Stimulated activated naive CD4-positive, alpha-beta T cell (primary cell): ENCODE measurements at places on chromosomes 1 and 21.

DNA sequence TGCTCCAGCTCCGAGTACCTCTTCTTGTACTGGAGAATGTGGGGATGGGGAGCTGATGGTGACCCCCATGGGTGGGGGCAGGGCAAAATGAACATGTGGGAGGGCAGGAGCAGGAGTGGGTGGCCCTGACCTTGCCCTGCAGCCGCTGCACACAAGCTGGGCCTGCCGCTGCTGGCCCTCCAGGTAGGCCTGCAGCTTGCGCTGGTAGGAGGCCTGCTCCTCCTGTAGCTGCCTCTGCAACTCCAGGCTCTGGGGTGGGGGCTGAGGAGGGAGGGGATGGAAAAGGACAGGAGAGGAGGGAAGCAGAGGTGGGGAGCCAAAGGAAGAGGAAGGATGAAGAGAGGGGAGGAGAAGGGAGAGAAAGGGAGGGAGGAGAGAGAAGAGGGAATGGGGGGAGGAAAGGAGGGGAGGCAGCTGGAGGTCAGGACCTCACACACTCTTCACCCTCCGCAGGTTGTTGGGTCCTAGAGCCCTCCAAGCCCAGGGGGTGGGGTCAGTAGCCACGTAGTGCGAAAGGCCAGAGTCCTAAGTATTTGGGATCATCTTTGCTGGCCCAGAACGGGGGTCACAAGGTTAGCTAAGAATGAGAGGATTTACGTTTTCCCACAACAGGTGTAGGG lies 22.9 kb downstream of the RNU1-1 start:
- no peak for DNase-seq

- no peak for DNase-seq
These were observed 66.3 kb downstream of the SIM2 start for GRCh38 chr21:36765229-36765628.

- DNase-seq: no peak
These were observed 14.7 kb downstream of the C1orf116 start for GRCh38 chr1:207017615-207018559.

DNA sequence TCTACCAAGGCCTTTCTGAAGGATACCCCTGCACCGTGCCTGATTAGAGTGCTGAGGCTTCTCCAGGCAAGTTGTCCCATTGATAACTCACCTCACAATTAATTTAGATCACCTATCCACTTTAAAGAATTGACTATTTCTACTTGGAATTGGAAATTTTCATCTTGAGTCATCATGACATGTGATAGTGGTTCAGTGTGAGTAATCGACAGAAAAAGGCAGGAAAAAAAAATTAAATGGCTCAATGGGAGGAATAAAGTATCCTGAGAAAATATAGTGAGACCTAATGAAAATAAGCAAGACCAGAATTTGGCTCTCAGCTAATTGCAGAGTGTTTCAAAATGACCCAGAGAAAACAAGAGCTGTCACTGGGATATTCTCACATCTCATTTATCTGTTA lies 222.4 kb upstream of the C8B start:
- DNase-seq: no peak

GRCh38 chr21:25916226-25916625 lies 181.5 kb downstream of the GABPA start:
- no peak for DNase-seq

GRCh38 chr21:46080171-46081021 lies 17.5 kb upstream of the COL6A2 start:
- DNase-seq: no peak

GRCh38 chr1:60229821-60230220 lies 156.3 kb upstream of the C1orf87 start:
- no peak for DNase-seq

DNA sequence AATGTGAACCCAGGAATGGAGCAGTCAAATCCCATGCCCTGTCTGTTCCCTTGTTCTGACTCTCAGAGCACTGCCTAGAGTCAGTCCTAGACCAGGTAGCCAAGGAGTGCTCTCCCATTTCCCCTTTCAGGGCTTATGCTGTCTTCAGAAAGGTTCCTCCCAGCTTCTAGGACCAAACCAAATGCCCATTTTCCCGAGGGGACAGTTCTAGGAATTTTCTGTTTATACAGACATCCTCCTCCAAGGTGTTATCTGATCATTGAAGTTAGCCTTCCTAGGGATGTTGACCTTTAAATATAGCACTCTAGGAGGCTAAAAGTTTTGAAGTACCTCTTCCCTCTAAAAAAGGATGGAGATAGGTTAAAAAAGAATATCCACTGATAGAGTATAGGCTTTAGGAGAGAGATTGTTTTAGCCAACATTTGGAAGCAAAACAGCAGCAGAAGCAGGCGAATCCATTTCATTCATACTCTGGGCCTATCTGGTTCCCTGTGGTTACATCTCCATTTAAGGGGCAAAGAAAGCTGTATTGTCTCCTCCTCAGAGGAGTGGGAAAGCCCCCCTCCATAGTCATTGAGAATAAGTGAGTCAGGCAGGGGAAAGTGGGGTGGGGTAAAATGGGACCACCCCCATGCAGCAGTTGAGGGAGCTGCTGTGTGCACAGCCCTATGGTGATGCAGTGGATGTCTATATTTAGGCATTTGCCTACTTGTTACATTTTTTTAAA lies 126.5 kb downstream of the SPATA46 start:
- no peak for DNase-seq

GRCh38 chr1:33683913-33684312 lies 180.0 kb upstream of the HMGB4 start:
- no peak for DNase-seq

DNA sequence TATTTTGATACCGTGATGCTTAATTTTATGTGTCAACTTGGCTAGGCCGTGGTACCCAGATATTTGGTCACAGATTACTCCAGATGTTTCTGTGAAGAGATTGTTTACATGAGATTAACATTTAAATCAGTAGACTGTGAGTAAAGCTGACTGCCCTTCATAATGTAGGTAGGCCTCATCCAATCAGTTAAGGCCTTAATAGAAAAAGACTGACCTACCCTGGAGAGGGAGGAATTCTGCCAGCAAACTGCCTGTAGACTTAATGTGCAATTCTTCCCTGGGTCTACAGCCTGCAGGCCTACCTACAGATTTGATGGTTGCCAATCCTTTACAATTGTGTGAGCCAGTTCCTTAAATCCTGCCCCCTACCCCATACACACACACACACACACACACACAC lies 4.3 kb downstream of the SETSIP start:
- DNase-seq: no peak

- no peak for DNase-seq
These were observed 30.8 kb upstream of the TMEM125 start for GRCh38 chr1:43238991-43239469.

DNA sequence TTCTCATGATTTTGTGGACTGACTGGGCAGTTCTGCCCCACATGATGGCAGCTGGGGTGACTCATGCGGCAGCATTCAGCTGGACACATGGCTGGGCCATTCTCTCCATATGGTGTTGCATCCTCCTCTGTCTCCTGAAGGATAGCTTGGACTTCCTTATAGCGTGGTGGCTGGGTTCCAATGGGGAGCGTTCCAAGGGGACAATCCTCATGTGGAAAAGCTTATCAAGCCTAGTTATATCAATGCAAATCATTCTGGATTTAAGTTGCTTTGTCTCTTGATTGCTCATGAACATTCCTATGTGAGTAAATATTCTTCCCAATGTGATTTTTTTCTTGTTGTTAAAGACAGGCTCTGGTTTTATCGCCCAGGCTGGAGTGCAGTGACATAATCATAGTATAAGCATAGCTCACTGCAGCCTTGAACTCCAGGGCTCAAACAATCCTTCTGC lies 13.2 kb upstream of the SLC2A1 start:
- no peak for DNase-seq

DNA sequence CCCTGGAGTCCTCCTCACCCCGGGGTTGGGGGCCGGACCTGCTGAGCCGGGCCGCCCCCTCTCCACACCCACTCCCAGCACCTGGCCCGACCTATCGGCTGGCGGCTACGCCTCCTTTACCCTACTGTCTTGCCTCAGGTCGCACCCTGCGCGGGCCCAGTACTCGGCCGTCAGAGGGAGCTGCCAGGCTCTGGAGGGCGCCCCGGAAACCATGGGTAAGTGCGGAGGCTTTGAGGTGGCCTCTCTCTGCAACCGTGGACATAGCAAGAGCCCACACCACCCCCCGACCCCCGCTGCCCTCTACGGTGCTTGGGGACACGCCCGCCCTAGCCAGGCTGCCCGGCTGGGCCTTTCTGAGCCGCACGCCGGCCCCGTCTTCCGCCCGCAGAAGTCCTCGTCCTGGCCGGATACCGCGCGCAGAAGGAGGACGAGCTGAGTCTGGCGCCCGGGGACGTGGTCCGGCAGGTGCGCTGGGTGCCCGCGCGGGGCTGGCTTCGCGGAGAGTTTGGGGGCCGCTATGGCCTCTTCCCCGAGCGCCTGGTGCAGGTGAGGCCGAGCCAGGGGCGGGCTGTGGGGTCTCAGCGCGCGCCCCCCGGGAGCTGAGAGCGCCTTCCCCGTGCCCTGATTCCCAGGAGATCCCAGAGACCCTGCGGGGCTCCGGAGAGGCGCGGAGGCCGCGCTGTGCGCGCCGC lies at the start of gene SH3D21:
Gene SH3D21 (plus strand): TSS at position 159 of the 692 bp plus-strand sequence. CDS start 53 bp downstream, at position 212.
- peak; percentile 54 for DNase-seq

GRCh38 chr1:23163395-23163794 lies 5.3 kb downstream of the LUZP1 start:
- no peak for DNase-seq

GRCh38 chr1:15876357-15877055 lies 29.0 kb downstream of the SPEN start:
- no peak for DNase-seq

GRCh38 chr1:228515200-228515834 lies 28.1 kb downstream of the RNF187 start:
- peak; percentile 28 for DNase-seq
